ENCODE measurements at places on chromosomes 13 and 19.

DNA sequence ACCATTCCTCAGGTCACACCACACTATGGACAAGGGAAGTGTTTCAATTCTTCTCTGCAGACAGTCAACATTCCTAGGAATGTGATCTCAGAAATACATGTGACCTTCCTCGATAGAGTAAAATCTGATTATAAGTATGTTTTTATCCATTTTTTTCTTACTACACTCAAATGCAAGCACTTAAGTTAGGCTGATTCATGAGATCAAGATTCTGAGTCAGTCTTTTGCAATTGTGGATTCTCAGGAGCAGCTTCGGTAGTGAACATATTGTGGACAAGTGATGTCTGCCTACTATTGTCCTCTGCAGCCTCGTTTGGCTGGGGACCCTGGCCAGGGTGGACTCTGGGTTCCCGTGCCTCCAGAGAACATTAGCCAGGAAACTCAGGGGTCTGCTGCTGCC, 3.2 kb downstream of the SERPINE3 start:
- DNase-seq = no peak

GRCh38 chr13:34308725-34309124, 490.8 kb downstream of the RFC3 start:
- no peak for DNase-seq

GRCh38 chr13:76609643-76610042, 276.6 kb downstream of the KCTD12 start:
- no peak for DNase-seq

DNA sequence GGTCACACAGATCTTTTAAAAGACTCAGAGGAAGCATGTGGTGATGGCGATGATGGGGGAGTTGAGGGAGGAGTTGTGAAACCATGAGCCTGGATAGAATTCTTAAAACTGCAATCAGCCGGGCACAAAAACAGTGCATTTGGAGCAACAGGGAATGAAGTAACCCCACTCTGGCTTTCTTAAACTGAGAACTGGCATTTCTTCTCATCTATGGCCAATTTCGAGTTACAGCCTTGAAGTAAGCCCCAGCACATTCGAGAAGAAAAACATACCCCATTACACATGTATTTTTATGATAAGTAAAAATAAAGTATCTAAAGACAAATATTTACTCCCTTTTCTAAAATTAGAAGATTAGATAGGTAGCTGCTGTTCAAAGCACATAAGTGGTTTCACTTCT, 70.1 kb downstream of the DCLK1 start:
- DNase-seq = no peak
